Right renal cortex interstitium (tissue), 3 donors: ENCODE measurements at places on chromosomes 3 and 15.

DNA sequence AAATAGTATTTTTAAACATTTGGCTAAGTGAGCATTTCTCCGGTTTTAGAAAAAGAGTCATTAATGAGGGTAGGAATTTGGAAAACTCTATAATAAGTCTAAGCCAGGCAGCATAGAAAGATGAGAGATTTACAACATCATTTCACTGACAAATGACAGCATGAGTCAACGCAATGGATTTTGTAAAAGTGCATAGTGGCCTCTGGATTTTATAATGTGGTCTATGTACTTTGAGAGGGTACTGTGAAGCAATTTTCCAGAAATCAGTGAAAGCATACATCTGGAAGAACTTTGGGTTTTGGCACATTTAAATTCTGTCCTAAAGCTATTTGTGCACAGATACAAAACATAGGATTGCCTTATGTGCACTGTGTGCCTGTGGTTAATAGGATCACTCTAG is 130.8 kb upstream of the CCNL1 start:
- no peak for DNase-seq

DNA sequence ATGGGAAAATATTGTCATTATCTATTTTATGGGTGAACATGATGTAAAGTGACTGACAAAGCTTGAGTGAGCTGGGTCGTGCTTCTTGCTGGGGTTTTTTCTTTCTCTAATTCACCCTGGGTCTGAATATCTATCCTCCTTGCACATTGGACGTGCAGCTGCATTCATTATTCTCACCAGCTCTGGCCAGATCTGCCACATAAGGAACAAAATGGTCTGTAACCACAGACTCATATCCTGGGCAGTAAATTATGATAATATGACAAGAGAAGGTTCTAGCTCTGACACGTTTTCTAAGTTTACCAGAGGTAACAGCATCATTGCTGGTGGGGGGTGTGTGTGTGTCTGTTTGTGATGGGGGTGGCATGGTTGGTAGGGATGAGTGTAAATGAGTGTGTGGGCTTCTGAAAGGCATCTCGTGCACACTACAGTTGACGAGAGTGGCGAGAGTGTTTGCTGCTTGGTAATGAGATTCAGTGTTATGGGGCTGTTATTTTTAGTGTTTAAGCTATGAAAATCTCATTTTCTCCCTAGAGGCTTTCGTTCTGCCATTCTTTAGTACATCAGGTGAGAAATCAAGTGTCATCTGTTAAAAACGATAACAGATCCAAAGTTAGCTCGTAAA is 418.4 kb downstream of the PDCD6IP start:
- DNase-seq, result no peak

DNA sequence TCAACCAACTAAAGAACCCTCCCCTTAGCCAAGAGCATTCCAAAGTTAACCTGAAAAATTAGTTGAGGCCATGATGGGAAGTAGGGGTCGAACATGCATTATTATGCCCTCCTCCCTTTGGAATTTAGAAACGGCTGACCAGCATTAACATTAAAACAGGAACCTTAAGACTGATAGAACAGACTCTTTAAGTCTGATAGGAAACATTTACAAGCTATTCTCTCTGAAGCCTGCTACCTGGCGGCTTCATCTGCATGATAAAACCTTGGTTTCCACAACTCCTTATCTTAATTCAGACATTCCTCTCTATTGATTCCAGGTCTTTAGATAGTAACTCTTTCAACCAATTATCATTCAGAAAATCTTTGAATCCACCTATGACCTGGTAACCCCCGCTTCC is 331.0 kb downstream of the CGGBP1 start:
- DNase-seq, result no peak

- no peak for DNase-seq
Measured at GRCh38 chr3:167830007-167830406, 94.5 kb downstream of the SERPINI1 start.

DNA sequence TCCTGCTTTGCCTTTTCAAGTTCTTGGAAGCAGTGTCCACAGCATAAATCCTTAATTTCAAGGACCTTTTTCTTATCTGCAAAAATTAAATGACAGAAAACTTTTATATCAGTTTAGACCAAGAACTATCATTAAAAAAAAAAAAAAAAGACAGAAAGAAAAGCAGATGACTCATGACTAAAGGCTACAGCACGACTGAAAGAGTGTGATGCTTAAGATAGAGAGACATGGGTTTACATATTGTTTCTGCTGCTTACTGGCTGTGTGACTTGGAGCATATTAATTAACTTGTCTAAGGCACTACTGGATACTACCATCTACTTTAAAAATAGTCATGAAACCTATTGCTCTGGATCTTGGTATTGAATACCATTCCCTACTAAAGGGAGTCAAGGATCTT is 62.3 kb downstream of the CEP152 start:
- DNase-seq, result no peak

DNA sequence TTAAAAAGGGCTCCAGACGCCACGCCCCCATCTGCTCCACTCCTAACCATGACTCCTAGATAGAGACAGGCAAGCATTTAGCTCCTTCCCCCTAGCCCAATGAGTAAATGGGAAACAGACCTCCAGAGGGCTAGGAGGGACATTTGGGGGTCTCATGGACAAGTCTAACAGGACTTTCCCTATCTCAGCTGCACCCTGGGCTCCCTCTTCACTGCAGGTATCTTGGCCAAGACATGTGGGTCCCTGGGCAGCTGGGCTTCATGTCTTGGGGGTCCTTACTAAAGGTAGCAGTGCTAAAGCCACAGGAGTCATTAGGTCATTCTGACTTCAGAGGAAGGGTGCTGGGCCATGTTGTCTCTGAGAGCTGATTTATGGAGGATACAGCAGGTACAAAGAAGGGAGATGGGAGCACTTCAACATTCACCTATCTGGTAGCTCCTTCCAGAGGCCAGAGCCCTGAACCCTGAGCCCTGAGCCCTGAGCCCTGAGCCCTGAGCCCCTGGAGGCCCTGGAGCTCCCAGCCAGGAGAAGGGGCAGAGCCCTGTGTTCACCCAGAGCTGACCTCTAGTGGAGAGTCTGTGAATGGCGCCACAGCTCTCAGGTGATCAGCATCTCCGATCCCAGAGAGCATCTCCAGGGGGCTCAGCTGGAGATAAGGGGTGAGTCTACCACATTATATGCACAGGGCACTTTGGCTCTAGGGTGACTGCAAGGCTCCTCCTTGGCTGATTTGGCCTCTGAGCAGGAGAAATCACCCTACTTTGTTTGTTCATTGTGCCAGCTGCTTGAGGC is 40.1 kb upstream of the EPHB1 start:
- no peak for DNase-seq

DNA sequence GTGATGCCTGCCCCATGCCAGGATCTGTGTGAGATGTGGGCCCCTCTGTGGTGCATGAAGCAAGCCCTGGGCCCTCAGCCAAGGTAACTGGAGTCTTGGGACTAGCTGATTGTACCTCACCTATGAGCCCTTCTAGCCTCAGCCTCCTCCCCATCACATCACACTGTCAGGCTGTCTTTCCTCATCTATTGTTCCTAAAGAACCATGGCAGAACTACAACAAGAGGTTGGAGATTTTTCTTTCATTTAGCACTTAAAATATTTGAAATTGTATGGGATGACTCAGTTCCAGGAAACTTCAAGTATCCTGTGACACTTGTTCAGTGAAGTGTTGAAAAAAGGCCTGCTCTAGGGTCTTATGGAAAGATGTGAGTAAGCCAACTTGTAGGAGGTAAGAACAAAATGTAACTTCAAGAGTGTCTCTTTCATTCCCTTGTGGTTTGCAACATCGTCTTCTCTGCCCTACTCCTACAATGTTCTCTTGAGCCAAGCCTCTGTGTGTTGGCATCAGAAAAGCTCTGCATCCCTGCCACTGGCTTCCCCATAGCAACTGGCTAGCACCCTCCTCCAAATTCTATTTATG is 58.7 kb upstream of the TIPARP start:
- no peak for DNase-seq
